Stimulated activated CD4-positive, alpha-beta T cell treated with anti-CD3 and anti-CD28 coated beads, Interleukin-4, amount 100 ng/mL, for 1 hour (primary cell): ENCODE measurements at places on chromosomes 16 and 17.

DNA sequence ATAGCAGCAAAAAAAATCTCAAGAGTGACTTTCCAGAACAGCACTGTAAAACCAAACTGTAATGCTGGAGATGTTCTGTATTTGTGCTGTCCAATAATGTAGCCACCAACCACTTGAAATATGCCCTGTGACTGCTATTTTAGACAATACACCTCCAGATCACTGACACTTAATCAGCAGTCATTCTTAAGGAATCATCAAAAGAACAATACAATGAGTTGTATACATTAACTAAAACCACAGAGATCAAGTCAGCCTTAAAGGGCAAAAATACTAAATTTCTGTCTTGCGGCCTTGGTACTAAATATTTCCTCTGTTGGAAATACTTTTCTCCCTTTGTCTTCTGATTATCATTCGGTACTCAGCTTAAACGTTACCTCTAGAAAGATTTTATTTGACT is 33.6 kb upstream of the ANKFY1 start:
- DNase-seq: no peak

- DNase-seq: peak; percentile 76
Measured at GRCh38 chr17:7329997-7330637, 982 bp upstream of the NEURL4 start.

GRCh38 chr17:6168296-6168695 is 98.1 kb downstream of the WSCD1 start:
- no peak for DNase-seq

DNA sequence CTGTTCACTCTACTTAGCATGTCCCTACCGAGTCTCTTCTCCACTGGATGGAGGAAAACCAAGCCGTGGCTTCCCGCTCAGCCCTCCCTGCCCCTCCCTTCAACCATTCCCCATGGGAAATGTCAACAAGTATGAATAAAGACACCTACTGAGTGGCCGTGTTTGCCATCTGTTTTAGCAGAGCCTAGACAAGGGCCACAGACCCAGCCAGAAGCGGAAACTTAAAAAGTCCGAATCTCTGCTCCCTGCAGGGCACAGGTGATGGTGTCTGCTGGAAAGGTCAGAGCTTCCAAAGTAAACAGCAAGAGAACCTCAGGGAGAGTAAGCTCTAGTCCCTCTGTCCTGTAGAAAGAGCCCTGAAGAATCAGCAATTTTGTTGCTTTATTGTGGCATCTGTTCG is 2.8 kb upstream of the LPCAT2 start:
- no peak for DNase-seq

DNA sequence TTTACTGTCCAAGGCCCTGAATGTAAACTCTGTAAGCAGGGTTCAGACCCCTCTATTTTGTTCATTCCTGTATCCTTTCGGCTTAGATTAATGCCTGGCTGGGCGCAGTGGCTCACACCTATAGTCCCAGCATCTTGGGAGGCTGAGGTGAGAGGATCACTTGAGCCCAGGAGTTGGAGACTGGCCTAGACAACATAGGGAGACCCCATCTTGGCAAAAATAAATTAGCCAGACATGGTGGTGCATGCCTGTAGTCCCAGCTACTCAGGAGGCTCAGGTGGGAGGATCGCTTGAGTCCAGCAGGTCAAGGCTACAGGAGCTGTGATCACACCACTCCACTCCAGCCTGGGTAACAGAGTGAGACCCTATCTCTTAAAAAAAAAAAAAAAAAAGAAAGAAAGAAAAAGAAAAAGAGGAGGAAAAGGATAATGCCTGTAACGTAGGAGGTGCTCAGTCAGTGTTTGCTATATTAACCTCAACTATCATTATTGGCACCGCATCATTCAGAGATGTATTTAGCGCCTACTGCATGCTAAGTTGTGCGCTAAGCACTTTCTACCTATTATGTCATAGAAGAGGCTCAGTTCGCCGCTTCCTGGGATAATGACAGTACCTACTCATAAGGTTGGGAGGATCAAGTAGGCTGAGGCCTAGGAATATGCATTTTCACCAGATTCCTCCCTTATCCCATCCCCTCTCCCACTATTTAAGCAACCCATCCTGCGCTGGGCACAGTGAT is 5.0 kb downstream of the SOCS1 start:
- DNase-seq: no peak
